SJSA1 (cell line): ENCODE measurements at places on chromosomes 7 and 10. TPM values are rescaled to one million over a fixed set of nuclear protein-coding genes. Genes with fewer than 3 reads are reported as not detected.

- peaks cover 20% of the 10 kb centered on the region; the same call in 1 of the 2 replicates for H3K4me1 ChIP-seq
- peaks cover 11% of the 10 kb centered on the region for H3K36me3 ChIP-seq
- H3K27me3 ChIP-seq = no peaks in the 10 kb centered on the region
- no peak overlapping the region for H3K27ac ChIP-seq
- no peak overlapping the region for H3K4me3 ChIP-seq
- DNase-seq = no peak
Measured at GRCh38 chr7:123746055-123746454, 2.7 kb downstream of the WASL start.

DNA sequence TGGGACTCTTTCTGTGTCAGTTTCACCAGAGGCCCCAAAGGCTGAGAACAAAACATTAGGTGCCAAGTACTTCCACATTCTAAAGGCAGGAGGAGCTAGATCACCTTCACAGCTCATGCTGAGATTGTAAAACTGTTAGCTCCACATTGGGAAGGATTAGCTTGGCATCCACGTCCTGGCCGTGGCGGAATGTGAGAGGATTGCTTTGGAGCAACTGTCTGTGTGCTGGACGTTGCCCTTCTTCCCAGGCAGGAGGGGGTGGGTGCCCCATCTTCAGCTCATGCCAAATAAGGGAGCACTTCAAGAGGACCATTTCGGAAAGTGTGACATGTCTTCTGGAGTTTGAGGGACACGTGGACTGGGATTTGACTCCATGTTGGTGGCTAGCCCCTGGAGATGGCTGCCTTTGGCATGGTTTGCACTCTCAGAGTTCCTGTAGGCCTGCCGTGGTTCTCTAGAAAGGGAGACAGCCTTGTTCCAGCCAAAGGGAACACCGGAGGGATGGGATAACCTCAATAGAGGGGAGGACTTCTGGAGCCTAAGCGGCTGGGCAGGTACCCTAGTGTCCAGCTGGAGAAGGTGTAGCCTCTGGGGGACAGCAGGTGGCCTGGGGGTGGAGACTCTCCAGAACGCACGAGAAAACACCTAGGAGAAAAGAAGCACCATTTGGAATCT is 19.9 kb upstream of the FMC1 start:
- H3K36me3 ChIP-seq = no peaks in the 10 kb centered on the region
- H3K27ac ChIP-seq = no peak overlapping the region
- no peaks in the 10 kb centered on the region for H3K4me1 ChIP-seq
- H3K27me3 ChIP-seq = no peaks in the 10 kb centered on the region

- no peak overlapping the region for H3K4me3 ChIP-seq
- no peaks in the 10 kb centered on the region for H3K36me3 ChIP-seq
- no peaks in the 10 kb centered on the region for H3K27me3 ChIP-seq
- H3K27ac ChIP-seq = no peak overlapping the region
- H3K4me1 ChIP-seq = no peaks in the 10 kb centered on the region
Measured at GRCh38 chr7:157576415-157576814, 239.6 kb downstream of the DNAJB6 start.

DNA sequence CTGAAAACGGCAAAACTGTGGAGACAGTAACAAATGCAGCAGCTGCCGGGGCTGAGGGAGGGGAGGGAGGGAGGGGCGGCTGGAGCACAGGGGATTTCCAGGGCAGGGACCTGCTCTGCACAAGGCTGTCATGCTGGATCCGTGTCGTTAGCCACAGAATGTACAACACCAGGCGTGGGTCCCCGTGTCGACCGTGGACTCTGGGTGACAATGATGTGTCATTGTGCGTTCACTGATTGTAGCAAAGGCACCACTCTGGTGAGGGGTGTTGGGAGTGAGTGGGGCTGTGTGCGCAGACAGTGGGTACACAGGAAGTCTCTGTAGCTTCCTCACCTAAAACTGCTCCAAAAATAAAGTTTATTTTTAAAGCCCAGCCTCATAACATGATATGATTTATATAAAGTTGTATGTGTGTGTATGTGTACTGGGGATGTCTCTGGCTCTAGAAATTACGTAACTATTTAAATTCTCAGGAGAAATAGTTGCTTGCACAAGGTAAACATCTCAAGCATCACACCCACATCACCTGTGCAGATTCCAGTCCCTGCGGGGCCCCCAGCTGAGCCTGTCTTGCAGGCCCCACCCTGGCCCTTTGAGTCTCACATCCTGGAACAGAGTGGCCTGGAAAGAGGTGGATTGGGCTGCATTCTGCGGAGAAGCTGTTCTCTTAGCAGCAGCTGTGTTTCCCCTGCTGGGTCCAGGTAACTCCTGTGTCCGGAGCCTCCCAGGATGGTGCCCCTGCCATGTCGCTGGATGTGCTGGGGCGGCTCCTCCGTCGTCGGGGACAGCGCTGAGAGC is 135.7 kb downstream of the DYNC2I1 start:
- peaks cover 10% of the 10 kb centered on the region for H3K27me3 ChIP-seq
- DNase-seq = no peak
- H3K36me3 ChIP-seq = no peaks in the 10 kb centered on the region
- no peak overlapping the region for H3K27ac ChIP-seq
- no peak overlapping the region for H3K4me3 ChIP-seq
- H3K4me1 ChIP-seq = no peaks in the 10 kb centered on the region

The SPDYE6 gene
- not detected in 2 replicates for total RNA-seq

The CASTOR2 gene
- total RNA-seq = 0.56 and 1.8 TPM in 2 replicates

- H3K27me3 ChIP-seq = no peaks in the 10 kb centered on the region
- DNase-seq = no peak
- H3K4me3 ChIP-seq = no peak overlapping the region
Measured at GRCh38 chr7:116239434-116239833, 29.1 kb downstream of the TES start.

DNA sequence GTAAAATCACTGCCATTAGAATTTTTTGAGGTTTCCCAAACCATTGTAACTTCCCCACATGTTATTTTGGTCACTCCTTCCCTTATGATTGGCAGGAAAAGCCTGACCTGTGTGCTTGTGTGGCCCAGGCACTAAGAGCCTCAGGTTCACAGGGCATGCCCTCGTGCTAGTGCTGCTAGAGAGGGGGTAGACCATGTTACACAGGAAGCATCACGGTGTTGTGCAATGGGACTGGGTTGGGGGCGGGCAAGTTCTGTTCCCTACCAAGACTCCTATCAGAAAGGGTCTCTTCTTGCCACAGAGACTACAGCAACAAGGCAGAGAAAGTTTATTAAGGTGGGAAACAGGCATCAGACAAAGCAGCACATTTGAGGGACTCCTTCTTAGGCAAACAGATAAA is 32.2 kb downstream of the LSM5 start:
- no peaks in the 10 kb centered on the region for H3K36me3 ChIP-seq
- H3K27me3 ChIP-seq = peaks cover 8% of the 10 kb centered on the region
- no peak for DNase-seq
- H3K27ac ChIP-seq = no peak overlapping the region

DNA sequence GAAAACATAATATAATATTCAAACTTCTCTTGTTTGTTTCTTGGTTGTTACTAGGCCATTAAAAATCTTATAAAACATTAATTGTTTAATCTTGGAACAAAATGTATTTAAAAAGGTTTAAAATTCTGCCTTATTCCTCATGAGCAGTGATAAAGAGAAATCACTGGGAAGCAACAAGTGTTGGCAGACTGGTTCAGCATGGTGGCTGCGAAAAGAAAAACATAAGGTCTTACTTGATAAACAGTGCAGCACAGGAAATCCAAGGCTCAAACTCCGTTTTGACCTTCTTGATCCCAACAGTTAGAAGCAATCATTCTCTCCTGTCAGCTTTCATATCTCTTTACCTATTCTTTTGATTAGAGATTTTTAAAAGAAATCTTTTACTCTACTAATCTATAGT is 530.8 kb downstream of the CNTNAP2 start:
- DNase-seq = no peak
- no peaks in the 10 kb centered on the region for H3K4me1 ChIP-seq
- no peaks in the 10 kb centered on the region for H3K27me3 ChIP-seq
- H3K4me3 ChIP-seq = no peak overlapping the region
- no peaks in the 10 kb centered on the region for H3K36me3 ChIP-seq

- no peak overlapping the region for H3K4me3 ChIP-seq
- H3K27ac ChIP-seq = no peak overlapping the region
- no peaks in the 10 kb centered on the region for H3K27me3 ChIP-seq
- DNase-seq = no peak
- H3K36me3 ChIP-seq = 0 out of 2 replicates have a peak, but pooled peaks cover 3% of the 10 kb centered on the region
- H3K4me1 ChIP-seq = peaks cover 23% of the 10 kb centered on the region
Measured at GRCh38 chr7:87816389-87816788, 59.8 kb downstream of the SLC25A40 start.

DNA sequence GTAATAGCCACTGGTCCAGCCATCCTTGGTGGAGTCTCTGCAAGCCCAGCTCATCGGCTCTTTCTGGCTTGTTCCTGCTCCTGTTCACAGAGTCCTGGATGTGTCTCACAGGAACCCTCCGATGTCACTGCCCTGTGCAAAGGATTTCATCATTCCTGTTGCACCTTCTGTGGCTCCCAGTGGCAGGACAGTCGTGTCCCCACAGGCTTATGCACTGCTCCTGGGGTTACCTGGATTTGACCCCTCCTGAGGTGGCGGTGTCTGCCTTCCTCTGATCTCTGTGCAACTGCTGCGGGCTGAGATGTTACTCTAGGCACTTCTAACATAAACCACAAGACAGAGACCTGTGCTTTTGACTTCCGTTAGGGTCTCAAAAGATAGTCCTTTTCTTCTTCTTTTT is 30.6 kb downstream of the APBB1IP start:
- no peak overlapping the region for H3K4me3 ChIP-seq
- peaks cover 10% of the 10 kb centered on the region for H3K4me1 ChIP-seq
- no peak for DNase-seq
- no peak overlapping the region for H3K27ac ChIP-seq
- H3K27me3 ChIP-seq = no peaks in the 10 kb centered on the region

- no peak overlapping the region for H3K4me3 ChIP-seq
- H3K4me1 ChIP-seq = peaks cover 28% of the 10 kb centered on the region
- H3K27ac ChIP-seq = peak overlapping the region; percentile 65
- no peaks in the 10 kb centered on the region for H3K27me3 ChIP-seq
- peak; percentile 52 for DNase-seq
Measured at GRCh38 chr10:86857128-86857721, 100.2 kb downstream of the MMRN2 start.

- peaks cover 40% of the 10 kb centered on the region for H3K36me3 ChIP-seq
- H3K4me3 ChIP-seq = peak overlapping the region; percentile 72
Measured at GRCh38 chr7:5596046-5596895, 172.6 kb upstream of the TNRC18 start.

DNA sequence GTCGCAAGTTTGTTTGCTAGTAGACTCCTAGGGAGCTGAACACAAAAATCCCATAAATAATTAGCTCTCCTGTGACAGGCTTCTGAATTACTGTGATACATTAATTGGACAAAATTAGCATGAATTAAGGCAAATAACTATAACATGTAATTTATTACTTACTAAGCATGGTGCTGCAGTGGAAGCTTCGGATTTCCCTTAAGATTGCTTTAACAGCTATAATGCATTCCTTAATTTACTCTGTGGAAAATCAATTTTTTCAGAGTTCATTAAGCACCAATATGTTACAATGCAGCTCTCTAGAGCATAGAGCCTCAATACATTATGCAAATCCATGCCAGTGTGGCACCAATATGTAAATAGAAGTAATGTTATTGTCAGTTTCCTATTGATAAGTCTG is 201.5 kb downstream of the MDFIC start:
- DNase-seq = no peak
- H3K4me3 ChIP-seq = no peak overlapping the region
- H3K27me3 ChIP-seq = no peaks in the 10 kb centered on the region
- no peaks in the 10 kb centered on the region for H3K36me3 ChIP-seq
- no peak overlapping the region for H3K27ac ChIP-seq
- H3K4me1 ChIP-seq = no peaks in the 10 kb centered on the region

The MYL7 gene
- not detected in 2 replicates for total RNA-seq

DNA sequence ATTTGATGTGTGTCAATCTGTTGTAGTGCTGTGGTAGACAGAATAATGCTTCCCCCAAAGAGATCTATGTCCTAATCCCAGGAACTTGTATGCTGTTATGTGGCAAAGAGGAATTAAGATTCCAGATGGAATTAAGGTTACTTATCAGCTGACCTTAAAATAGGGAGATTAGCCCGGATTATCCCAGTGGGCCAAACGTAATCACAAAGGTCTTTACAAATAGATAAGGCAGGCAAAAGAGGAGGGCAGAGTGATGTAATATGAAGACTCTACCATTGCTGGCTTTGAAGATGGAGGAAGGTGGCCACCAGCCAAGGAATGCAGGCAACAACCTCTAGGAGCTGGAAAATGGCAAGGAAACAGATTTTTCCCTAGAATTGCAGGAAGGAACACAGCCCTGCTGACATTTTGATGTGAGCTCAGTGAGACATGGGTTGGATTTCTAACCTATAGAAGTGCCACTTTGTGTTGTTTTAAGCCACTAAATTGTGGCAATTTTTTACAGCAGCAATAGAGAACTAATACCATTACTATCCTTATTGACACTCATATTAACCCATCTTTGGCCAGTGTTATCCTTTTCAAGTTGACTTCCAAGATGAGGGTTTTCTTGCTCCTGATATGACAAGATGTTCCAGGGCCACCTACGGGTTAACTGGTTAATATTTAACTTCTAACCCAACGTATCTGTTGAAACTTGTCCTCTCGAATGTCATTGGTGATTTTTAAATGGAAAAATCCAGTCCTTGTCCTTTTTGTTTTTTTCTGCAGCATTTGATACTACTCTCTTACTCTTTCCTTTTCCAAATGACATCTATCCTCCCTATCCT is 29.3 kb downstream of the CYCS start:
- H3K36me3 ChIP-seq = no peaks in the 10 kb centered on the region
- no peak overlapping the region for H3K27ac ChIP-seq
- no peak overlapping the region for H3K4me3 ChIP-seq
- H3K4me1 ChIP-seq = 0 out of 2 replicates have a peak, but pooled peaks cover 6% of the 10 kb centered on the region
- H3K27me3 ChIP-seq = no peaks in the 10 kb centered on the region

DNA sequence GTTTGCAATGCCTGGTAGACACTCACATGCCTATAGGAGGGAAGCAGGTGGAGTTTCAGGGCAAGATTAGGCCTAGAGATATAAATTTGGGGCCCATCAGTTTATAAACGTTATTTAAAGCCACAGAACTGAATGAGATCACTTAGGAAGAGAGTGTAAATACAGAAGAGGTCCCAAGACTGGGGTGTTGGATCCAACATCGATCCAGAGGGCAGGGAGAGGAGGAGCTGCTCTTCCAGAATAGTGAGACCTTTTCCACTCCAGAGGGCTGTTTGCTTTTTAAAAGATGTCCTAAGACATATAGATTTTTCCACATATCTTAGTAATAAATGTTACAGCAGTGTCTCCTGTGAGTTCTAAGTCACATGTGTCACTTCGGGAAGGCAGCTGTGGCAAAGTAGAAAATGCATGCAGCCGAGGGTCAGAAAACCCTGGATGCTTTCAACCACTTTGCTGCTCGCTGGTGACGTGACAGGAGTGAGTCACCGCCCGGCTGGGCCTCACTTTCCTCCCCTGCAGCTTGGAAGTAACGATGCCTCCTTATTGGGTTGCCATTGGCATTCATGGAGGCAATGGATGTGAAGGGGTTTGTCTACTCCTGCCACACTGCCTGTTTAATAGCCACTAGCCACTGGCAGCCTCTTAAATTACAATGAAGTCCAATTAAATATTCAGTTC is 95.4 kb downstream of the TRIL start:
- H3K4me3 ChIP-seq = no peak overlapping the region
- no peaks in the 10 kb centered on the region for H3K27me3 ChIP-seq
- no peak overlapping the region for H3K27ac ChIP-seq
- no peak for DNase-seq
- no peaks in the 10 kb centered on the region for H3K36me3 ChIP-seq
- no peaks in the 10 kb centered on the region for H3K4me1 ChIP-seq

GRCh38 chr10:71745664-71746250 is 26.2 kb upstream of the C10orf105 start:
- H3K27me3 ChIP-seq = no peaks in the 10 kb centered on the region
- no peak overlapping the region for H3K27ac ChIP-seq
- peaks cover 5% of the 10 kb centered on the region; the same call in 1 of the 2 replicates for H3K36me3 ChIP-seq
- no peak overlapping the region for H3K4me3 ChIP-seq
- H3K4me1 ChIP-seq = peaks cover 11% of the 10 kb centered on the region; the same call in 1 of the 2 replicates

The TFR2 gene
- total RNA-seq = not detected in 2 replicates
